ENCODE measurements at places on chromosomes 1 and 21.

- no peak for DNase-seq
These were observed 47.8 kb downstream of the UCK2 start for GRCh38 chr1:165875171-165875570.

GRCh38 chr21:32712043-32712442, 15.8 kb downstream of the SYNJ1 start:
- DNase-seq: no peak

GRCh38 chr21:42621819-42622177, 31.6 kb upstream of the PDE9A start:
- no peak for DNase-seq

- no peak for DNase-seq
These were observed 25.7 kb downstream of the AKNAD1 start for GRCh38 chr1:108831225-108831624.

DNA sequence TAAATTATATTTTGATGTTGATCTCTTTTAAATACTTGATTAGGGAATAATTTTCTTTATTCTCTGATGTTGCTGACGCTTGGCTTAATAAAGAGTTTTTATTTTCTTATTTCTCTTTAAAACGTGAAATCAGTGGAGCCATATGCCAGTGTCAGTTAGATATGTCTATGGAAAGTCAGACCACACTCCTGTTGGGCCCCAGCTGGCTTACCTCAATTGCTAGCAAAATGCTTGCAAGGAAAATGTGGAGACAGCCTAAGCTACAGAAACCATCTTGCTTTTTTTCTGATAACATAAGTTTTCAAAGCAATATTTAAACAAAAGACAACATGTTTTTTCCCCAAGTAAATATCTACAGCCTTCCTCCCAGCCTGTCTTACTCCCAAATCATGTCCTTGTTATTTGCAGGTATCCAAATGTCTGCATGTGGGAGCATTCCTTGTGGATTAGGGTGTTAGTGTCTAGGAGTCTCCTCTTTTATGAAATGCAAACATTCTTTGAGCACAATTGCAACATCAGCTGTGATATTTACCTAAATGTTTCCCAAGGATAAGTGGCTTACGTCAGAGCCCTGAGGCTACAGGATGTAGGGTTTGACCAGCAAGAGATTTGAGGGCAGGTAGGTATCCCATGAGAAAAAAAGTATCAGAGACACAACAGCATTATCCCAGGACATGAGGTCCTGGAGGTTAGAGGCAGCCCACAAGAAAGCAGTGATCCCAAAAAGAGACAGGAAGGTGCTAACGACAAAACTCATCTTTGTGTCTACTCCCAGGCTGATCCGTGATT, 117.2 kb upstream of the KCNJ15 start:
- DNase-seq: no peak

DNA sequence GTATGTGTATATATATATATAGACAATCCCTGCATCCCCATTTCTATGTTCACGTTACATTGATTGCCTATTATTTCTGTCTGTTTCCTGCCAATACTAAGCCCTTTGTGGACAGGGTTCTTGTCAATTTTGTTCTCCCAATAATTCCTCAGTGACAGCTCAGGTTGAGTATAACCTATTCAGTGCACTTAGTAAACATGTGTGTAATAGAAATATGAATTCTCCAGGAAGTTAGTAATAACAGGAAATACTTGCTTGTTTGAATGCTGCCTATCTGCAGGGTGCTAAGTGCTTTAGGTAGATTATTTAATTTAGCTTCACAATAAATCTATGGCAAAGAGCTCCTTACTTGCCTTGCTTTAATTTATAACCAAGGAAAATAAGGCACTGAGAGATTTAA, 52.8 kb upstream of the PTGFR start:
- DNase-seq: no peak

DNA sequence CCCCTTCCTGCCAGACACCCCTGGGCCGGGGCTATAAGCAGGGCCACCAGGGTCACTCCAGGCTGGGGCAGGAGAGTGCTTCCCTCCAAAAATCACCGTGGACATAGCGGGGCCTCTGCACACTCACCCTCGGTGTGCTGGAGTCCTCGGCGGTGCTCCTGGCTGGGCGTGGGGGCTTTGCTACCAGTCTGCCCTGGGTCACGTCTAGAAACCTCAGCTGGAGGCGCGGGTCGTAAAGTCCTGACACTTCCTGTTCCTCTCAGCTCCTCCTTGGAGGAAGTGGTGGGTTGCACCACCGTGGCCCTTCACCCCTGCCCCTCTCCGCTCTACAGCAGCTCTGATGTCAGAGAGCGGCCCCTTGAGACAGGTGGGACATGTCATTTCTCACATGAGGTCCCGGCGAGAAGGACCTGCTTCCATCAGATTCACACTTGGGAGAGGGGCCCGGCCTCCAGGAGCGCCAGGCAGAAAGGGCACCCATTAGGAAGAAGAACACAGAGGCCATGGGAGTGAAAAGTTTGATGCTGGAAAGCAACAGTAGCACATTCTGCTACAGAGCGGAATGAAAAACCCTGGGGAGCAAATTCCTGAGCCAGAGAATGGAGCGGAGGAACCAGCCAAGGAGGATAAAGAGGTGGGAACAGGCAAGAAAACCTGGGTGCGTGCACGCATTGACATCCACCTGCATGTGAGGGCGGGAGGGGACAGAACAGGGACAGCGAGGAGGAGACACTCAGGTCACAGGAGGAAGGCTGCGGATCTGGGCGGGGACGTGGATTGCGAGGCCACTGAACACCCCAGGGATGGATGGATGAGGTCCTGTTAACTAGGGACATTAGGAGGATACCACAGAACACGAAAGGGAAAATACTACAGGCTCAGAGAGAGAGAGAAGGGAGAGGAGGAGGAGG, at the start of gene ITGB2:
TSS of gene ITGB2 (minus strand) at position 206 of the 911 bp plus-strand sequence. CDS start 10,117 bp downstream, outside the sequence.
- no peak for DNase-seq

- DNase-seq: no peak
These were observed 36.2 kb upstream of the POU3F1 start for GRCh38 chr1:38082769-38083263.

DNA sequence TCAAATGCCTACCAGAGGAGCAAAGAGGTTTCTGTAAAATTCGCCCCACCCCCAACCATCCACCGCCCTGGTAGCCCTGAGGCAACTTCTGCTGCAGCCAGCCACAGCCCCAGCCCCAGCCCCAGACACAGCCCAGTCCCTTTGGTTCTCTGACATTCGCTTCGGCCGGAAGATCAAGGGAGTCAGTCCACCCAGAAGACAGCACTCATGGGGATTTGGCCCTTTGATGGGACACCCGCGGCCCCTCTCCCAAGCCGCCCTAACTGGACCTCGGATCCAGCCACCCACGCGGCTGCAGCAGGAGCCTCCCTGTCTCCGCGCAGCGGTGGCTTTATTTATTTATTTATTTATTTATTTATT, 3881.0 kb downstream of the SRGAP2C start:
- no peak for DNase-seq

GRCh38 chr21:41751611-41752011, 15.2 kb downstream of the RIPK4 start:
- no peak for DNase-seq

DNA sequence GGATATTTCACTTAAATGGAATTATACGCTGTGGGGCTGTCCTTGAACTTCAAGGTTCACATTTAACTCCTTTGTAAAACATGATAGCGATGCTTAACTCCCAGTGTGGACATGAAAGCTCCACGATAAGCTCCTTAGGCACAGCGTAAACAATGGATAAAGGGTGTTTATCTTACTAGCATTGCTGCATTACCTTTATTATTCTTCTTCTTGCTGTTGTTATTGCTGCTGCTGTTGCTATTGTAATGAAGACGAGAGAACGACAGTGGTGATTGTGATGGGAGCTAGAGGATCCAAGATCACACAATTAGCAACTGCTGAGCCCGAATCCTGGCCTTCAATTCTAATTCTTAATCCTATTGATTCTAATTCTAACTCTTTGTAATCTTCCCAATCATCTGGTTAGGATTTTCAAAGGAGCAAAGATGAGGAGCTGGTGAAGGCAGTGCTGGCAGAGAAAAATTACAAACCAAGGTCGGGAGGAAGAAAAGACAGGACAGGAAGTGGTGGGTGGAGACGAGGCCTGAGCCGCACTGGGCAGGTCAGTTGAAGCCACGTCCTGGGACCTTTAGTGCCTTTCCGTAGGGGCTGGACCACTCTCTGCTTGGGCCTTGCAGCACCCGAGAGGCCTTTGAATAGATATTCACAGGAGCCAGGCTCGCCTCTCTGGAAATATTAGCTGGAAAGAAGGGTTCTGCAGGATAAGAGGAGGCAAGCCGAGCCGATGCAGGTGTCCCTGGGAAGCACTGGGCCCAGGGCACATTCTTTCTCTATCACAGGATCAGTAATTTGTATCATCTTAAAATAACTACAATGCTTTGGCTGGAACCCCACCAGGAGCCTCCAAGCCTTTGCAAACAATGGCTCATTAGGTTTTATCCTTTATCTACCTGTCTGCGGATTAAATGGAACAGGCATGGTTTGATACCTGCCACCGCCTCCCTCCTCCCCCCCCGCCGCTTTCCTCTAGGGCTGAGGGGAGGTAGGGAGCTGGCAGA, 571.6 kb downstream of the AJAP1 start:
- DNase-seq: no peak

DNA sequence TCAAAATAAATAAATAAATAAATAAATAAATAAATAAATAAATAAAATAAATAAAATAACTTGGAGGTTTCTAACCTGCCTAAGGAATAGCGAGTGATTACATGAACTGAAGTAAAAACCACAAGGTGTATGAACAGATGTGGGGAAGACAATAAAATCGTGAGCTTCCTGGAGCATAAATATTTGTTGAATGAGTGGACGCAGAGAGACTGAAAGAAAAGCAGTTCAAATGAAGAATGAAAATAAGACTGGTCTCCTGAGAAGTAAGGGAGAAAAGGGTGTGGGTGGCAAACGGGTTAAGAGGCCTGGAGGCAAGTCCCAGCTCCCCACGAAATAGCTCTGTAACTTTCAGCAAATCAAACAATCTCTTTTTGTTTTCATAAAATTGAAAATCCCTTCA, 33.6 kb downstream of the CHML start:
- DNase-seq: no peak

- no peak for DNase-seq
These were observed 35.4 kb downstream of the PTPRU start for GRCh38 chr1:29271724-29272123.

- no peak for DNase-seq
These were observed 3.1 kb upstream of the SRP9 start for GRCh38 chr1:225774281-225775147.

DNA sequence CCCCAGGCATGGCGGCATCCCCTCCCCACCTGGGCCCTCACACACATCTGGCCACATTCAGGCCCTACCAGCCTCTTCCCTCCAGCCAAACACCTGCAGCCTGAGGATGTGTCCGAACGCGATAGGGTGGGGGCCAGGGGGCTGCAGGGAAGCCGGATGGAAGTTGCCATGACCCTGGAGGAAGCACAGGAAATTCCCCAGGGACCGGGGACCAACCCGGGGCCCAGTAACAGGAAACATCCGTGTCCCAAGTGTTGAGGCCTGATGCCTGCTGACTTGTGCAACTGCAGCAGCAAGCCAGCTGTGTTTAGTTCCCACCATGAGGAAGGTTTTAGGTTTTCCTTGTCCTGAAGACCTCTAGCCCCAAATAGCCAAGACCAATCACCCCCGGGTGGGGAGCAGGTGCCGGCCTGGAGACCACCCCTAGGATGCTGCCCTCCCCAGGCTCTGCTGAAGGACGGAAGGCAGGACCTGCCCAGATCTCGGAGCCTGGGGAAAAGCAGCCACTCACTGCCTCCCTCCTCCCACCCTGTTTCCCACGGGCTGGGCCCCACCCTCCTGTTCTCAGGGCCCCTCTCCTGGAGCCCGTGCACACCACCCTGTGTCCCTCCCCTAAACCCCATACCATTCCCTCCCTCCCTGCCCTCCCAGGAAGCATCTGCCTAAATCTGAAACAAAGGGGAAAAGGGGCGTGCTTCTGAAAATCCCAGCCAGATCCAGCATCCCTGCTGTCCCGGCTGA, 29.8 kb downstream of the MEGF6 start:
- no peak for DNase-seq

- no peak for DNase-seq
These were observed 6.6 kb downstream of the SLC2A5 start for GRCh38 chr1:9062846-9063245.

DNA sequence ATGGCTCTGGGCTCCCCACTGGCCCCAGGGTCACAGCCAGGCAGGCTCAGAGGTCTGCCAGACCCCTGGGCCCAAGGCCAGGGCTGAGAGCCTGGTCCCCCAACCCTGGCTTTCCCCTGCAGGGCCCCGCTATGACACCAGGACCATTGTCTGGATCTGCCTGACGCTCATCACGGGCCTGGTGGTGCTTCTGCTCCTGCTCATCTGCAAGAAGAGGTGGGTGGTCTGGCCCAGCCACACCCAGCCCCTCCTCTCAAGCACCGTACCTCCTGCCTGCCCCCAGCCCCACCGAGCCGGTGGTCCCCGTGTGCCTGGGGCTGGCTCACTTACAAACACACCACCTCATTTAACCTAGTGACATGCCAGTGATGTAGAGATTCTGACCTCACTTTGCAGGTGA, 31.8 kb downstream of the EPHA8 start:
- no peak for DNase-seq

DNA sequence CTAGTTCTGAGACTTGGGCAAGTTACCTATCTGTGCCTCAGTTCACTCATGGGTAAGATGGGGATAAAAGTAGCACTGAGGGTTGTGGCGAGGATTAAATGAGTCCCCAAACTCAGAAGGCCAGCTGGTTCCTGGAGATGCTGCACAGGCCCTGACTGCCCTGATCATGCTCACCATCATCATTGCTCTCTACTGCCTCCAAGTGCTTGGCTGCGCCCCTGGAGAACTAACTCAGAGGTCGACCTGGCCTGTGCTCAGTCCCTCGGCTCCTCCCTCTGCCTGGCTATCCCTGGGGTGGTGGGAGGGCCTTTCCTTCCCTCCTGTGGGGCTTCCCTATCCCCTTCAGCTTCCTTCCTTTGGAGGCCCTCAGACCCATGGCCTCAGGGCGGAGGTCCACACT, 5.6 kb downstream of the SLC5A9 start:
- DNase-seq: no peak

DNA sequence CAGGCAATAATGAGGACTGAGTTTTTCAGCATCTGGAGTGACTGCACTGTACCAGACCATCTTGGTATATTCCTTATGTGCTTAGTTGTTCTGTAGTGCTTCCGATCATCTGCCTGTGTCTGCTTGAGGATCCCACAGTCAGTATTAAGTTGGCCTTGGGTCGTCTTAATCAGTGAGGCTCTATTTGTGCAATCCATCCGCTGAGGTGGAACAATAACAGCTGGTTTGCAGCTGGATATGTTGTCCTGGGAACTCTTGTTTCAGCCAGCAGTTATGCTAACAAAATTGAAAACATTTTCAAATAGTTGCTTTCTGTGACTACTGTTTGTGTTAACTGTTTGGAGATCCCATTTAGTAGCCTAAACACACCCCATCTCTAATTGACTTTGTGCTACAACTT, 73.7 kb downstream of the LAMC1 start:
- no peak for DNase-seq

GRCh38 chr1:181817091-181817490, 244.4 kb downstream of the ZNF648 start:
- DNase-seq: no peak
